Stimulated activated CD4-positive, alpha-beta T cell treated with anti-CD3 and anti-CD28 coated beads, Interleukin-1b, Interleukin-23, amount 100 ng/mL, for 1 hour (primary cell): ENCODE measurements at places on chromosomes 1 and 21.

DNA sequence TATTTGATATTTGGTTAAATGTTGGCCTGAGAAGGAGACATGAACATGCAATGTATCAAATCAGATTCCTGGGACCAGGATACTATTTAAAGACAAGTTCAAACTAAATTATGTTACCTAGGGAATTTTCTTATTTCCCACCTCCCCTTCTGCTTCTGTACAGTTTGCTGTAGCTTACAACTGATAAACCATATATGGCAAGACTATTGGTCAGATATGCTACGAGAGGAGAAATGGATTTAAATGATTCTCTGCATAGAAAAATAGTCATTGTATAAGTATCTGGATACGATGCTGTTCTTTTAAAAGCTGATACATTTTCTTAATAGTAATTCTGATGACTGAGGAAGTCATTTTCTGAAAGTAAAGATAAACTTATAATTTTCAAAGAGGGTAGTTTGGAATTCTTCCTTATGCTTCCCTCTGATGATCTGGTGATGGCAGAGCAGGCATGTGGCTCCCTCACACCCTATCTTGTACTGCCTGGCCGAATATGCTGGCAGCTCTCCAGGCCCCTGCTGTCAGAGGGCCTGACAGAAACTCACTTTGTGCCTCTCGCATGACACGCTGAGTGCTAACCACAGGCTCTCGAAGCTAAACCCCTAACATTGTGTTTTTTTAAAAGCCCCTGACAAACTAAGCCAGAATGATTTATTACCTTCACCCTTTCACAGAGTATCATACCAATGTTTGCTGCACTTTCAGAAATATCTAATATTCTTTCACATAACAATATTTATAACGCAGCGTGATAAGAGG, 19.4 kb downstream of the RRP15 start:
- no peak for DNase-seq

DNA sequence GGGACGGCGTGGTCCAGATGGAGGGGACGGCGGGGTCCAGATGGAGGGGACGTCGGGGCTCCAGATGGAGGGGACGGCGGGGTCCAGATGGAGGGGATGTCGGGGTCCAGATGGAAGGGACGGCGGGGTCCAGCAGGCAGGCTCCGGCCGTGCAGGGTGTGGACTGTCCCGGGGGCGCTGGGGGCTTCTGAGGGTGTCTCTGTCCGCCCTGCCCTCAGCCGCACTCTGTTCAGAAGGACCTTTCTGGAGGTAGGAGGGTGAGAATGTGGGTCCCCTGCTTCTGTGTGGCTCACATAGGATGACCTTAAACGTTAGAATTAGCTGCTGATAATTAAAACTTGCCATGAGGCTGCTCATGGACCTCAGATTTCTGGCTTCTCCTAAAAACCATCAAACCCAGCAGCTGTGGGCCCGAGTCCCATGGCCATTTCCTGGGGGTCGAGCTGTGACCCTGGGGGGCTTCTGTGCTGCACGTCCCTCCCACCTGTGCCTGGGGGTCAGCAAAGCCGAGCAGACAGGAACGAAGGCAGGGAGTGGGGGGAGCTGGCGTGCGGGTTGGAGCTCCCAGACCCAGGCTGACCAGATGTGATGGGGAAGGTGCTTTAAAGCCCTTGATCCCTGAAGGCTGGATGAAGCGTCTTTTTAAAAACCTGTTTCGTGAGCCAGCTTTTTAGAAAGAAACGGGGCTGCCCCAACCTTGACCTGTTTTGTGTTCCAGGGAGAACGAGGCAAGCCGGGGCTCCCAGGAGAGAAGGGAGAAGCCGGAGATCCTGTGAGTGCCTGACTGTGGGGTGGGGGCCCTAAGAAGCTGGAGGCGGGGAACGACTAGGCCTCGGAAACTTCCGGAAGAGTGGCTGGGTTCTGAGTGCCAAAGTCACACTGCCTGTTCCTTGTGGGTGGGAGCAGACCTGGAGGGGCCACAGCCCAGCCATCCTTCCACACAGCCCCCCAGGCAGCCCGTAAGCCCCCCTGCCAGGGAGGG, 7.1 kb downstream of the COL6A1 start:
- DNase-seq = no peak

DNA sequence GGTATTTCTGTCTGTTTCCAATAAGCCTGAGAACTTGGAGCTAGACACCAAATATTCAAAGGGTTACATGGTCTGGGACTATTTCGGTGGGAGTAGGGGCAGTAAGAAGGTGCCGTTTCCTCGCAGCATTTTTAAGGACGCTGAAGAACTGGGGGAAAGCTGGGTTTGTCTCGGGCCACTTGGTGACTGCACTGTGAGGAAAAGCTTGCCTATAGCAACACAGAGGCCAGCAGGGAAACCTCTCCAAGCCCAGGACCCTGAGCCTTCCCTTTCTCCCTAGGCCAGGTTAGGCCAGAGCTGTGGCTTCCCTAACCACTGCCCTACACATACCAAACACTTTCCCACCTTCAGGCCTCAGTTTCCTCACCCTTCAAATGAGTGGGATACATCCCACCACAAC, 3.3 kb downstream of the GLIS1 start:
- DNase-seq = no peak

- DNase-seq = no peak
Measured at GRCh38 chr1:1399872-1400575, 889 bp upstream of the CCNL2 start.

GRCh38 chr1:113027449-113027848, 45.5 kb upstream of the LRIG2 start:
- DNase-seq = no peak

DNA sequence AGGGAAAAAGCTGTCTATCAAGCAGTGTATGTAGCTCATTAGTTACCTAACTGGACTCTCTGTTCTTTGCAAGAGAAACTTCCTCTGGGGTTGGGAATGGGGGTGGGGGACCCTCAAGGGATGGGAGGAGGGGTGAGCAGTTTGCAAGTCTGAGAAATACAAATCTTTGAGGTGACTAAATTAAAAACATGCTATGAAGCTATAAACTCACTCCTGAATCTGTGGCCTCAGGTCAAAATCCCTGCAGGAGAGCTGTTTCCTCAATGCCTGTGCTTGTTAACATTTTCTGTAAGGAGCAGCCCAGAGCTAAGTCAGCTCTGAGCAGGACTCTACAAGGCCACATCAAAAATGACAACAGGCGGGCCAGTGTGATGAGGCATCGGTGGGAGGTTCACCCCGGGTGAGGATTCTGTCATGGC, 32.8 kb upstream of the PTPRC start:
- no peak for DNase-seq

- DNase-seq = no peak
Measured at GRCh38 chr21:34945288-34945687, 103.8 kb downstream of the RUNX1 start.

DNA sequence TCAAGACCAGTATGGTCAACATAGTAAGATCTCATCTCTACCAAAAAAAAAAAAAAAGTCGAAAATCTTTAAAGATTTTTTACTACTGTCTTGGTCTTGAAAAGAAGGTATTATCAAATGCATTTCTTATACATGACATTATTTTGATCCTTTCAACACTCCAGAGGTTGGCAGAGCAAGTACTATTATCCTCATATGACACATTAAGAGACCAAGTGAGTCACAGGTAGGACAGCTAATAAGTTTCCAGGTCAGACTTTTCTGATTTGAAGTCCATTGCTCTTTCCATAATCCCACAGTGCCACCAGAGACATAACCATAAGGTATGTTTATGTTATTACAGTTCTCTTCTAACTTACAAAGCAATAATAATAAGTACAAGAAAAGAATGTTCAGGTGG, 15.2 kb downstream of the DBT start:
- DNase-seq = no peak

DNA sequence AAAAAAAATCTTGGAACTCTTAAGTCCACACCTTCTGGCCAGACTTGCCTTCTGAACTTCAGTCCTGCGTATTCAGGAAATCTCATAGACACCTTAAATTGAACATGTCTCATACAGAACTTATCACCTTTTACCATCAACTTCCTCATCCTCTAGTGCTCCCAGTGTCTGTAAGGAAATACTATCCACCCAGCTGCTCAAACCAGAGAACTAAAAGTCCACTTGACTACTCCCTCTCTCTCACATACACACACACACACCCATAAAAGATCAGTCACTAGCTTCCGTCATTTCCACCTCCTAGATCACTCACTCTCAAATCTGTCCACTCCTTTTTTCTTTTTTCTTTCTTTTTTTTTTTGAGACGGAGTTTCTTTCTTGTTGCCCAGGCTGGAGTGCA, 10.9 kb upstream of the CAP1 start:
- no peak for DNase-seq

- no peak for DNase-seq
Measured at GRCh38 chr1:53619367-53620060, 119.5 kb downstream of the GLIS1 start.

- no peak for DNase-seq
Measured at GRCh38 chr1:67747671-67748546, 62.9 kb downstream of the GADD45A start.

DNA sequence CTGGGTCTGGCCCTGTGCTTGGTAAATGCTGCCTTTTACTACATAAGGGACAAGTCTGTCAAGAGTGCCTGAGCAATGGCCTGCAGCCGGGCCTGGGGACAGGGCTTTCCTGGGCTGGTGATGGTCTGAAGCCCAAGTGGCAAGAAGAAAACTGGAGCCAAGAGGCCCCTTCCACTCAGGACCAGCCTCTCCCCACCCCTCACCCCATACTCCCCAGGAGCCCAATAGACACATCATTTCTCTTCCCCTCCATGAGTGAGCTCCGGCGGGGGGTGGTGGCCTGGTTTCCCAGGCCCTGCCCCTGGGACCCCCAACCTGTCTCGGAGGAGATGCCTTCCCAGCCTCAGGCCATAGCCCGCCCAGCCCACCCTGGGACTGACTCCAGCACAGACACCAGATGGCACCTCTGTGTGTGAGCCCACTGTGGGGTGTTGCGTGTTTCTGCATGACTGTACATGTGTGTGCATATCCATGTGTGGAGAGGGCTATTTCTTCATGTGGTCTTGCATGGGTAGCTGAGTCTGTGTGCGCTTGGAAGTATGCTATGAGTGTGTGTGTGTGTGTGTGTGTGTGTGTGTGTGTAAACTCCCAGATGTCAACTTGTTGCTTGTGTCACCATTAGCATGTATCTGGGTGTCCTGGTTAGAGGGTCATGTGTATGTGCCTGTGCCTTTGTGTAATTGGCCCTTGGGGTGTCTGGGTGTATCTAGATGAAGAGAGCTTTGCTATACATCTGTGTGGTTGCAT, 14.3 kb upstream of the LRP8 start:
- DNase-seq = no peak

GRCh38 chr1:13616234-13616633, 32.6 kb downstream of the PDPN start:
- DNase-seq = no peak

DNA sequence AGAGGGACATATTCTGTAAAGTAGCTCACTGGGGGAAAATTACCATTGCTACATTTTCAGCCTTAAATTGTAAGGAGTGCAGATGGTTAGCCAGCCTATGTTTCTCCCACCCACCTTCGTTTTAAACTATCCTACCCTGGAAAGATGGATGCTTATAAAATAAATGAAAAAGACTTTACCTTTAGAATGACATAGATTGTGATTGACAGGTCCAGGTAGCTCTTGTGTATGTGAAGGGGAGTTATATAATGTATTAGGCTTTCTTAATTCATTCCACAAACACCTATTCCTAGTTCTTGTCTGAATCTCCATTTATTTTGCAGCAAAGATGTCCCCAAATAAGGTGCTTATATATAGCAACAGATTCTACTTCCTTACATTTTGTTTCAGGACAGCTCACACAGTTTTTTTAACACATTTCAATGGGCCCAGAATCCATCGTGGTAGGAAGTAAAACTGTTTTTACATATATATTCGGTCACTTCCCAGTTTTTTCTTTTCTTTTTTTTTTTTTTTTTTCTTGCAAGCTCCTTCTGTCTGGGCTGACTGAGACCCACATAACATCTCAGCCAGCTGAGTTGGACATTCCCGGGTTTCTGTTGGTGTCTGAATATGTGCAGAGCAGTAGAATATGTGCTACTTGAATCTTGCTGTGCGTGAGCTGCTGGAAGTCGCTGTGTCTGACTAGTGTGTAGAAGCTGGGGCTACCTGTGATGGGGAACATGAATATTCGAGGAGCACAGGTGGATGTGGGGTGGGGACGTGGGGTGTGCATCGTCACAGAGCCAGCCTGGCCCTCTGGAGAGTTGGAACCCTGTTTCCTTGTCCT, 27.8 kb downstream of the UCK2 start:
- DNase-seq = no peak

DNA sequence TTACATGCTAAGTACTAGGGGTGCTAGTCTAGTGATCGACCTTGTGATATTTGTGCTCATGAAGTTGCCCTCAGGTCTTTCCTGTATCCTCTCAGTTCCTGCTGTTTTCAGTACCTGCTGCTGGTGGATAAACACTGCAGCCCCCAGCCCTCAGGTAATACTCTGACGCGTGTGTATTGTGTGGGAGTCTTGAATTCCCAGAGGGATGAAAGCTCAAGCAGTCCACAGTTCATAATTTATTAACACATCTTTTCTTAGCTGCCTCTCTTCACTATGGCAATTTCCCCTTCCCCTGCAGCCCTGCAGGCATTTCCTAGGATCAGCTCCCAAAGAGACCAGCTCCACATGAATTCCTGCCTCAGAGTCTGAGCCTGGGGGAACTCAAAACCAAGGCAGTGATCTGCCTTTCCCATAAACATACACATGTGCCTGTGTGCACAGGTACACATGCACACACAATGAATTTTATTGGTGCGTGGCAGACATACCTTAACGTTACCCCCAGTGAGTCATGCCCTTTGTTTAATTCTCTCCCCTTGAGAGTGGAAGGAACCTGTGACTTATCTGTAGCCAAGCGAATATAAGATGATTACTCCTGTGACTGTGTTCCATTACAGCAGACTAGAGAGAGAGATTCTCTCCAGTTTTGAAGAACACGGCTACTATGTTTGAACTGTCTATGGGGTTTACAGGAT, 14.1 kb upstream of the HMGCS2 start:
- DNase-seq = no peak

DNA sequence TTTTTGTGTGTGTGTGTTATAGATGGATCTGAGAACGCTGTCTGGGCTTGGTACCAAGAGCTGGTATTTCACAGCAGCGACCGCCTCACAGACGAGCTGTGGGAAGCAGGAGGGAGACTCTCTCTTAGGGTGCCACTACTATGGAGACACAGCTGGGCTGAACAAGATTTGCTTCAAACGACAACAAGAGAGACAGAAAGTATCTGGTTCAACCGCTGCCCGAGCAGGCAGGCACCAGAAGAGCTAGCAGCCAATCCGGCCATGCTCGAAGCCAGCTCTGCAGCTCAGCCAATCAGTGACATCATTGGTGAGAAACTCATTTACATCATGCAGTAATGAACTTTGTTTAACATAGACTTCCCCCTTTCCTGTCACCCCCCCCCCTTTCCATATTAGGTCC, 341.3 kb downstream of the USP25 start:
- no peak for DNase-seq

DNA sequence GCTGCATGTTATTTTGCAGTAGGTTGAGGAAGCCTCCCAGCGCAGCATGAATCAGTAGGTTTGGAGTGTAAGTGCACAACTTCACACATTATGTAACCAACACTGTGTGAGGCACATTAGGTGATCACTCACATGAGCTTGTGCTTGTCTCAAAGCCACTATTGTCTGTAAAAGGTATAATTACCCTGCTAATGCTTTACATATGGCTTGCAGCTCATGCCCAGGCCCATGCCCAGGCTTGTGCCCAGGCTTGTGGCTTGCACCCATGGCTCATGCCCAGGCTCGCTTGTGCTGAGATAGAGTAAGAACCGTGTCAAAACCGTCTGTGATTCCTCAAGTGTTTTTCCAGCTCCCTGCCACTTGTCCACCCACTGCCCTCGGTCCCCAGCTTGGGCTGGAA, 596.3 kb downstream of the LTN1 start:
- no peak for DNase-seq
